DMS153 (cell line): ENCODE measurements at places on chromosomes 16 and 17.

GRCh38 chr16:74605332-74605731 is 1.6 kb downstream of the GLG1 start:
- no peak for DNase-seq

- DNase-seq = no peak
Observed at GRCh38 chr16:47884116-47884725, 271.6 kb downstream of the ABCC12 start.

DNA sequence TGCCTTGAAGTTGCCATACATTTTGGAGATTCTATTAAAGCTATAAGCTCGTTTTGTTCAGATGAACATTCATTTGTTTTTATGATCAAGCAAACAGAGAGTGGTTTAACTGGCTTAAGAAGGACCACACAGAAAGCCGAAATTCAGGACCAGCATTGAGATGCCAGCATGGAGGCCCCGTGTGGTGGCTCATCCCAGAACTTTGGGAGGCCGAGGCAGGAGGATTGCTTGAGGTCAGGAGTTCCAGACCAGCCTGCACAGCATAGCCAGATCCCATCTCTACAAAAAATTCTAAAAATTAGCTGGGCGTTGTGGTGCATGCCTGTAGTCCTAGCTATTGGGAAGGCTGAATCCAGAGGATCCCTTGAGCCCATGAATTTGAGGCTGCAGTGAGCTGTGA is 45.9 kb upstream of the KIFC3 start:
- no peak for DNase-seq

GRCh38 chr16:86898386-86898785 is 320.0 kb downstream of the FOXL1 start:
- no peak for DNase-seq

GRCh38 chr16:51231702-51232101 is 80.6 kb upstream of the SALL1 start:
- no peak for DNase-seq

GRCh38 chr16:51807551-51807950 is 656.5 kb upstream of the SALL1 start:
- DNase-seq = no peak

GRCh38 chr17:40063187-40063771 is 514 bp downstream of the THRA start:
- DNase-seq = no peak

GRCh38 chr17:76255801-76256429 is 9.2 kb upstream of the UBALD2 start:
- no peak for DNase-seq

DNA sequence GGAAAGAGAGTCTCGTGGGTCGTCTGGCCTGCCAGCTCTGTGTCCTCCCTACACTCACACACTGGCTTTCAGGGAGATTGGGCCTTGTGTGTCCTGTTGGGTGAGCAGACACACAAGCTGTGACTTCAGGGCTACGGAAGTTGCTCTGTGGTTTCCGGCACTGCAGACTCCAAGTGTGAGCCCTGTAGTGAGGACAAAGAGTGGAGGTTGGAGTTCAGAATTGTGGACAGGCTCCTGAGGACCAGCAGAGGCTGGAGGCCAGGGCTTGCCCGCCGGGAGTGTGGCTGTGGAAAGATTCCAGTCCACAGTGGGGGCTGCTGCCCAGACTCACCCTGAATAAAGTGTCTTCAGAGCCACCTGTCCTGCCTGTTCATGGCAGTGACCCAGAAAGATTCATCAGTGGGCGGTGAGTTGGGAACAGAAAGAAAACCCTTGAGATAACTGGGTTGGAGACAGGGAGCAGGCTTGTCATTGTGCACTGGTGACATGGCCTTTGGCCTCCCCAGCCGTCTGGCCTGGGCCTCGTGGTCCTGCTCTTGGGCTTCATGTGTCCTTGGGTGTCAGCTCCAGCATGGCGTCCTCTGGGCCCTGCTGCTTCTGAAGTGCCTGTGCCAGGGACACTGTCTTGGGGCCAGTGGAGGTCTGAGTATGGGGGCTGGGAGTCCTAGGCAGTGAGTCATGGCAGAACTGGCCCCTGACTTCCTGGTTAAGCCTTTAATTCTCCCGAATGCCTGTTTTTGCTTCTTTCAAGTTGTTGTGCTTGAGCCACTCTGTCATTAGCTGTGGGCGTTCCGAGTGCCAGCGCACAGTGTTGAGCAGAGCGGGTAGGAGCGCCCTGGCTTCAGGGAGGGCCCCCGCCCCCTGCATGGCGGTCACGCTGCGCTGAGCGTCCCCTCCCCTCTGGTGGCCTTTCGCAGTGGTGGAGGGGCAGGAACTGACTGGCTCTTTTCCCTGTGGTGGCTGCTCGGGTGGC is 19.9 kb upstream of the ZNF750 start:
- no peak for DNase-seq

- DNase-seq = peak; percentile 59
Observed at GRCh38 chr17:79829004-79829403, 10.2 kb downstream of the CBX4 start.

GRCh38 chr17:28726226-28726626 is at the start of gene TLCD1:
TSS of gene TLCD1 (minus strand) at chr17:28726233. CDS start at chr17:28726097, 136 bp downstream.
- peak; percentile 37 for DNase-seq

- no peak for DNase-seq
Observed at GRCh38 chr17:67509390-67510287, 132.6 kb downstream of the PITPNC1 start.

DNA sequence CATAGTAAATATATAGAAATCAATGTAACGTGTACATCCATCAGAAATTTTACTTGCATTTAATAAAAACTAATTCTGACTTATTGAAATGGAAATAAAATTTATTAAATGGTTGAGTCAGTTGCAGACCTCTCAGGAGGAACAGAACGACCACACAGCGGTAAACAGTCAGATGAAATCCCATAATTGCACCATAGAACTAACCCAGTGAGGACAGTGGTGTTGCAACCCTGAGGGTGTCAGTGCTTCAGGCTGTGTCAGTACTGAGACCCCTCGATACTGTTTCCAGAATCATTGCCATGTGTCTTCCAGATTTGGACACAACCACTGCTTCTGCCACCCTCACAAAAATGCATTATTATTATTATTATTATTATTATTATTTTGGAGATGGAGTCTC is 29.0 kb upstream of the SSTR2 start:
- DNase-seq = no peak

DNA sequence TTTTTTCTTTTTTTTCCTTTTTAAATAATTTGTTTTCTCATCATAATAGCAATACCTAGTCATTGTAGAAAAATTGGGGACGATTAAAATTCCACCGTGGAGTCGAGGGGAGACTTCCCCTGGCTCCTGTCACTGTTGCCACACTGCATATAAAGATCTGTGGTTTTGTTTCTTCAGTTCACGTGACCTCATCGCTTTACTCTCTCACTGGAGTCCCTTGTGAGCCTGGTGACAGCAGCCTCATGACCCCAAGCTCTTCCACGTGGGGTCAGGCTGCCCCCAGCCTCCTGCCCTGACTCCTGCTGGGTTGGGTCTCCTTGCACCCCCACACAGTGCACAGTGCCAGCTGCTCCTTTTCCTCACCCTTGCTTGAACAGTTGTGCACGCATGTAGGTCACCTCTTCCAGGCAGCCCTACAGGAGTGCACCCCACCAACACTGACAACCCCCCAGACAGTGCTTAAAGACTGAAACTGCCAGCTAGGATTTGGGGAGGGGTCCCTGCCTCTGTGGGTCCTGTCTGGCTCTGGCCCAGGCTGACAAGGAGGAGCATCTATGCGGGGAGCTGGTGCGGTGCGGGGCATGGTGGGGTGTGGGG is 7.3 kb upstream of the METRNL start:
- DNase-seq = no peak
